ENCODE measurements at places on chromosomes 12 and 14. TPM values are rescaled to one million over a fixed set of nuclear protein-coding genes. Genes with fewer than 3 reads are reported as not detected.

The SCNN1A gene
- total RNA-seq: 0.05 TPM

- DNase-seq: no peak
Observed at GRCh38 chr12:123958876-123959275, 13.8 kb downstream of the CCDC92 start.

DNA sequence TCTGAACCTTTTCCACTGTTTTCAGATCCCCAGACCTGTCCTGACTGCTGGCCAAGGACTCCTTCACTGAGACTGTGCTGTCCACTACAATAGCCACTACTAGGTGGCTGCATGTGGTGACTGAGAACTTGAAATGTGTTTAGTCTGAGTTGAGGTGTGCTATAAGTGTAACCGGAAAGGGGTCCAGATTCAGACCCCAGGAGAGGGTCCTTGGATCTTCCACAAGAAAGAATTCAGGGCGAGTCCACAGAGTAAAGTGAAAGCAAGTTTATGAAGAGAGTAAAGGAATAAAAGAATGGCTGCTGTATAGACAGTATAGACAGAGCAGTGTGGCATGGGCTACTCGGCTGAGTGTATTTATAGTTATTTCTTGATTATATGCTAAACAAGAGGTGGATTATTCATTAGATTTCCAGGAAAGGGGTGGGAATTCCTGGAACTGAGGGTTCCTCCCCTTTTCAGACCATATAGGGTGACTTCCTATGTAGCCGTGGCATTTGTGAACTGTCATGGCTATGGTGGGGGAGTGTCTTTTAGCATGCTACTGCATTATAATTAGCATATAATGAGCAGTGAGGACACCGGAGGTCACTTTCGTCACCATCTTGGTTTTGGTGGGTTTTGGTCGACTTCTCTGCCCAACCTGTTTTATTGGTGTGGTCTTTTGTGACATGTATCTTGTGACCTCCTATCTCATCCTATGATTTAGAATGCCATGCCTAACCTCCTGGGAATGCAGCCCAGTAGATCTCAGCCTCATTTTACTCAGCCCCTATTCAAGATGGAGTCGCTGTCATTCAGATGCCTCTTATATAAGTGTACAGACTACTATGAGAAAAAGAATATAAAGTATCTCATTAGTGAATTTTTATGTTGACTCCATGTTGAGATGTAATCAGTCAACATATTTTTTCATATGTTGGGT, 70.0 kb upstream of the SRSF5 start:
- no peak for DNase-seq

DNA sequence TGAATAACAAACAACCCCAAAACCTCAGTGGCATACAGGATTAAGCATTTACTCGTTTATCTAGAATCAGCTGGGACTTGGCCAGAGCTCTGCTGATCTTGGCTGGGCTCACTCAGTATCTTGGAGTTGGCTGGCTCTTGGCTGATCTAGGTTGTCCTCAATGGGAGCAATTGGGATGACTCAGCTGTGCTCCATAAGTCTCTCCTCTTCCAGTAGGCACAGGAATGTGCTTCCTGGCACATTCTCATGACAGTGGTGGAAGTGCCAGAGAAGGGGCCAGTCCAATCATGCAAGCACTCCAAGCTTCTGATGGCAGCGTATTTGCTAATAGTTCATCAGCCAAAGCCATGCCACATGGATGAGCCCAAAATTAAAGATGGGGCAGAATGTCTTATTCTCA, 41.7 kb upstream of the ANO4 start:
- DNase-seq: no peak

DNA sequence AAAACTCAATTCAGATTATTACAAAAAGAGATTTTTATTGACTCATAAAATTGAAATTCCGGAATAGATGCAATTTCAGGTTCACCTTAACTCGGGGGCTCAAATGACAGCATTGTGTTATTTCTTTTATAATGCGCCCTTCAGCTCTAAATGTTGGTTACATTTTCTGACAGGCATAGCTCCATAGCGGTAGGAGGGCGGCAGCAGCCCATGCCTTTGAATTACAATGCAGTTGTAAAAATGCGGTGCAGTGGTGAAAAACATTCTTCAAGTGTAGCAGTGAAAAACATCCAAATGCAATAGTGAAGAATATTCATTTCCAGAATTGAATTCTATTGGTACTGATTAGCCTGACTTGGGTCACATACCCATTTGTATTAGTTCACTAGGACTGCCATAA, 215.3 kb upstream of the PKP2 start:
- no peak for DNase-seq

GRCh38 chr12:108712165-108712924, 19.0 kb downstream of the CORO1C start:
- no peak for DNase-seq

Measured in activated T-cell treated with anti-CD3 and anti-CD28 coated beads, Interleukin-2, amount 50 U/mL, for 4 hours (primary cell).